ENCODE measurements at places on chromosomes 7 and 10.
A peak's percentile ranks its signal among the peaks of the same experiment; 100 is the strongest.

DNA sequence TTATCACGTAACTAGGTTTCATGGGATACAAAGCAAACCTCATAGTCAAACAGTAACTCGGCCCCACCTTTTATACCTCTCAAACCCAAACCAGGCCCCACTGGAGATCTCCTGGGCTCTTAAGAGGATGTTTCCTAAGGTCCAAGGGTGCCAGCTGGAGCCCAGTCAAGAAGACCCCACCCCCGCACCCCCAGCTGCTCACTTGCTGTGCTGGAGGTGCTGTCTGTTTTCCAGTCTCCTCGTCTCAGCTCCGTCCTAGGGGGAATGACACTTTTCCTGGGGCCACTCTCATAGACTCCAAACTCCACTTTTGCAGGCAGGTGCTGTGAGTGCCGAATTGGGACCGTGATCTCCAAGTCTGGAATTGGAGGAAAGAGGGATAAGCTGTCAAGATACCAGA, 22.7 kb upstream of the TM9SF3 start:
- DNase-seq, result no peak

DNA sequence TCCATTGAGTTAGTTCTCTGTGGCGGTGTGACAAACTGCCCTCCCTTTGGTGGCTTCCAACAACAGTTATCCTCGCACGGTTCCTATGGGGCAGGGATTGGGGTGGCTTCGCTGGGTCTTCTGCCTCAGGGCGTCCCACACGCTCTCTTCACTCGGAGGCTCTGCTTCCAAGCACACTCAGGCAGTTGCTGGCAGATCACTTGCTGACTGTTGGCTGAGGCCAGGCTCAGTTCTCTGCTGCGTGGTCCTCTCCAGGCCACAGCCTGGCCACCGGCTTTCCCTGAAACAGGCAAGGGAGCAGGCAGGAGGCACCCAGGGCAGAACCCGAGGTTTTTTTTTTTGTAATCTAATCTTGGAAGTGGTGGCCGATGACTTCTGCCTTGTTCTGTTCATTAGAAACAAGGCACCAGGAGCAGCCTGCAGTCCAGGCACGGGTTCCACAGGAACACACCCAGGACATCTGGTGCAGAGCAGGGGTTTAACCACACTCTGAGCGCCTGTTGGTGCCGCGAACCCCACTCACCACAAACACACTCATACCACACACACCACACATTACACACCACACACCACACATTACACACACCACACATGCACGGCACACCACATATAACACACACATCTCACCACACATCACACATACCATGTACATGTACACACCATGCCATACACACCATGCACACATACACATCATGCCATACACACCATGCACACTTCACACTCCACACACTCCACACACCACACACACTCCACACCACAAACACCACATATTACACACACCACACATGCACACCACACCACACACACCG, 112.2 kb downstream of the PTPN20 start:
- DNase-seq, result no peak

DNA sequence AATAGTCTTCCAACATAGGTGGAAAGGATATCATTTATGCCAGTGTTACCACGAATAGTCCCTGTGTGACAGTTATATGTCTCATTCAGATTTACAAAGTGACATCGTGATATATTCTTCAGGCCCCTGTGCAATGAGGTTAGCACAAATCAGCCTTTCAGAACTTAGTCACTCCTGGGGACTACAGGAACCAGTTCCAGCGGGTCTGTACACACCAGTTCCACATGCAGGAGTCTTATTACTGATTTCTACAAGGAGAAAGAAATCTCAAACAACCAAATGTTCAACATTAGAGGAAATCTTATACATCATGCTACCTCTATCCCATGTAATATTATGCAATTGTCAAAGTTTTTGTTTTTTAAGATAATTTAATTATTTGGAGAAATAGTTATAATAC, 4.4 kb upstream of the WDR91 start:
- DNase-seq, result no peak

DNA sequence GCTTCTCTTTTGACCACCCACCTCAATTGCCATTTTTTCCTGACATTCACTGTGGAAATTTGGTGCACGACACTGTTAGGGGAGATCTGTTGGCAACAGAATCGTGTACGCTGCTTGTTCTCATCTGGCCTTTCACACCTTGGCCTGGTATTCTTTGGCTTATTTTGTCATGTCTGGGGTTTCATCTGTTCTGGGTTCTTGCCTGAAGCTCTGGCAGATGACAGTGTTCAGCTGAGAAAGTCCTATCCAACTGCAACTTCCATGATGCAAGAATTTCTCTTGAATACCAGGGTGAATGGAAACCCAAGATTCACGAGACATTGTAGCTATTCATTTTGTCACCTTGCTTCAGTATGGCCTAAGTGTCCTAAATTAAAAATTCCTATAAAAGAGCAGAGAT, 82.6 kb upstream of the CELF2 start:
- DNase-seq, result no peak

DNA sequence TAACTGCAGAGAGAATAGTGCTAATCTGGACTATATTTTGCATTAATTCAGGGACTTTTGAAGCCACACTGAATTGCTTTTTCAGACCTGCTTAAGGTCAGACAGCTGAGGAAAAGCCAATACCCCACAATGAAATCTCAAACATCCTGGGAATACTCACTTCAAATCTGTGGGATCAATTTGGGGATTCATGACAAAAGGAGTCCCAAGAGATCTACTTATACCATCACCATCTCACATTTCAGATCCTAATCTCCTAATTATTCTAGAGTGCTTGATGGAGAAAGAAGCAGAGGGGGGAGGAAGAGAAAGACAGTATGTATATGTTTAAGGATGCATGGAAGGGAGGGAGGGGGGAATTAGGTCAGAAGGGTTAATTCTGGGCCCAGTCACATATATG, 202.2 kb downstream of the CACNA2D1 start:
- no peak for DNase-seq

GRCh38 chr10:11468126-11468742, 143.2 kb downstream of the USP6NL start:
- DNase-seq, result no peak

DNA sequence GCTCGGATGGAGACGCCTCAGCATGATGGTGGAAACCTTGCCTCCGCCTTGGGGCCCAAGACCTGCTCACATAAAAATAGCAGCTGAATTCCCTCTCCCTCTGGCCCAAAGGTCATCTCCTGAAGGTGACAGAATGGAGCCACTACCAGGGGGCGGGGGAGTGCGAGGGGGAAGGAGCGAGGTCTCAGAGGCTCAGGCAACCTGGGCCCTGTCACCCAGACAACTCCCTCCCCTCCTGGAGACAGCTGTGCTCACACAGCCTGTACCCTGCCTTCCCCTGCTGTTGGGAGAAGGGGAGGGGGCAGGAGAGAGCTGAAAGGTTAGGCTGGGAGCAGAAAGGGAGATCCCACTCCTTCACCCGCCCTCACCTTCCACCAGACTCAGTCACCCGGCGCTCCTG, 173.0 kb upstream of the RHEB start:
- no peak for DNase-seq

DNA sequence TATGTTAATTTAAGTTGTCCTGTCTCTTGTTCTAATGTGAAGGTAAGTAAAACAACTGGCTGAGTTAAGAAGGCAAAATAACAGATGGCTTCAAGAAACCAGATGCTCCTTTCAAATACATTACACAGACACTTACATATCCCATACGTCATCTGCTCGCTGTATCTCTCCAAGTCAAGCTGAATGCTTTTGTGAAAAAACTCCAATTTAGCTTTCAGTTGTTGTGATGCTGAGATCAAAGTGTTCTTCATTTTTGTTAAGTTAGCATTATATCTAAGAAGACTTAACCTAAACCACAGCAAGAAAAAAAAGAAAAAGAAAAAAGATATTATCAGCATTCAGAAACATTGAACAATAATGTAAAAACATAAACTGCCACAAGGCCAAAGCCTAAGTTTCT, 18.5 kb upstream of the ERLIN1 start:
- DNase-seq, result no peak

- DNase-seq, result no peak
Observed at GRCh38 chr10:77680811-77681210, 43.2 kb upstream of the KCNMA1 start.

- no peak for DNase-seq
Observed at GRCh38 chr7:15720849-15721471, 34.5 kb upstream of the MEOX2 start.

GRCh38 chr10:18071591-18071990, 68.6 kb upstream of the CACNB2 start:
- no peak for DNase-seq

- no peak for DNase-seq
Observed at GRCh38 chr10:48634984-48635557, 30.2 kb upstream of the ARHGAP22 start.

DNA sequence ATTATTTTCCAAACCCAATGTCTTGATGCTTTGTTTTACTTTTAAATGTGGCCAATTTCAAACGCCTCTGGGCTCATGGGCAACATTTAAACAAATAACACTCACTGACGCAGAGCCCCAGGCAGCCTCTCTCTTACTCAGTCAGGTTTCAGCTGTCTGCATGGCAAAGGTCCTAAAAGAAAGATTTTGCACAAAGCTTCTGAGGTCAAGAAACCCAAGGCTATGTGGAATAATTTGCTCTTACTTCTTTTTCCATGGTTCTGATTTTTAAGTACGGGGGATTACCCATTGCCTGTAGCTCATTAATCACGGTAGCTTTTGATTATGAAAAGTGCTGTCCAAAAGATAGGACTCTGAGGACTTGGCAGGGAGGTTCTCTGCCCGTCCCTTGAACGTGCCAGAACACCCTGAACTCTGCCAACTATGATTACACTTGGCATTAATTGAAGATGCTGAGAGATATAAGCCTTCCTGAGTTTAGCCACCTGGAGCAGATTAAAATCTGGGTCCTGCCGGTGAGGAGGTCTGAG, 14.1 kb upstream of the MSRB2 start:
- DNase-seq, result no peak

DNA sequence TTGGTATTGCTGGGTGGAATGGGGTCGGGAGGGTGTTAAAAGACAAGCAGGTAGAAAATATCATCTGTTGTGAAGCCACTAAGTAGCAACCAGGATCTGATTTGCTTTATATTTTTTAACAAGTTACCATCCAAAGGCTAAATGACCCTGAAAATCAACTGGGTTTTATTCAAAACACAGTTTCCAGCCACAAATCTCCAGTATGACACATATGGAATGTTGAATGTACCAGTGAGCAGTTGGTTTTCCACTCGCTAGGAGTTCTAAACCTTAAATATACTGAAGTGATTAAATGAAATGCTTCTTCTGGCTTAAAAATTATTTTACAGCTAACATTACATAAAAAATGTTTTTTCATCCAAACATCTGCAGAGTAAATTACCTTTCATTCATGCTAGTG, 112.5 kb downstream of the PDE1C start:
- DNase-seq, result no peak

DNA sequence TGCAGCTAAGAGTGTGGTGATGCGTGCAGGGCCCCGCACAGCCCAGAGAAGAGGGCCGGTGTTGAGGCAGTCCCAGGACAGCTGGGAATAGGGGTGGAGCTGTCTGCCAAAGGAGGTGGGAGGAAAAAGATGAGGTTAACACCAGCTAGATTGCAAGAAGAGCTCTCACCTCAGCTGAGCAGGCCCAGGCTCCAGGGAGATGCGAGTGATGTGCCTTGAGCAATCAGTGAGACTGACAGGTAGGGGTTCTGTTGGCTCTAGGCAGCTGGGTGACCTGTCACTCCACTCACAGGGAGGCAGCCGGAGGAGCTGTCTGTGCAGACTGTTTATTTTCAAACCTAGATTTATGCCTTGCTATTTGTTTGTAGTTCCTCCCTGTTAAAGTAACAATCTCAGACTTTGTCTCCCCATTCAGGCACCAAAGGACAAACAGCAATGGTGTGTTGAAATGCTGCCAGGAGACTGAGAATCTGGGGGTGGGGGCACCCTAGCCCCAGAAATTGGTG, 205.1 kb upstream of the CXCL12 start:
- DNase-seq, result no peak

DNA sequence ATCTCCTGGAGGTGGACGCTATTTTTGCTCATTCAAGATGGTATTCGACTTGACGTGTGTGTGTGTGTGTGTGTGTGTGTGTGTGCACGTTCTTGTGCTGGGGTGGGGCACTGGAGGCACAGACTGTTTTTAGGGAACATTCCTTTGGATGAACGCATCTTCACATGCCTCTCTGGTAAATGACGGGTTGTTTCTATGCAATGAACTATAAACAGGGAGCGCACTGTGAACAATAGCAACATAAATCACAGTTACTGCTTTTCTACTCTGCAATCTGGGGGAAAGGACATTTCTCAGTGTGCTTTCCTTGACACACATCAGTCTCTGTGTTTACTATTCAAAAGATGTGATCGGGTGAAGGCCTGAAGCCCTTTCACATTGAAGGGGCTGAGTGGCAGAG, 120.1 kb upstream of the PITRM1 start:
- no peak for DNase-seq

- peak; percentile 2 for DNase-seq
Observed at GRCh38 chr10:21724687-21725367, 190.8 kb downstream of the MLLT10 start.

Measured in NK-92 treated with Interleukin-12 subunit alpha and Interleukin-12 subunit beta, amount 100 ng/mL, for 24 hours (cell line).